ENCODE measurements at places on chromosomes 16 and 17.
A peak's percentile ranks its signal among the peaks of the same experiment; 100 is the strongest.

DNA sequence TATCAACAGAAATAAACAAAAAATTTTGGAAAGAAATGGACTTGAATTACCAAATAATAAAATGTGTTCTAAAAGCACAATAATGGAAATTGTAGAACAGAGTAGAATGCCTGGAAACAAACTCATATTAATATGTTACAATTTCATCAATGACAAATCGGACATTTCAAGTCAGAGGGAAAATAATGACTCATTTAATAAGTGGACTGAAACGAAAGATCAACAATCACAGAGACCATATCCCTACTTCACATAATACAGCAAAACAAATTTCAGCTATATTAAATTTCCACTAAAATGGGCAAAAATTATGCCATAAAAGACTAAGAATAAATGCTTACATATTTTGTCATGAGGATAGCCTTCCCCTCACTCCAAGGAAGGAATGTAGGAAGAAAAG, 25.7 kb downstream of the CDYL2 start:
- no peaks in the 10 kb centered on the region for H3K4me1 ChIP-seq
- no peak overlapping the region for H3K27ac ChIP-seq
- peaks cover 10% of the 10 kb centered on the region for H3K36me3 ChIP-seq

- no peaks in the 10 kb centered on the region for H3K4me1 ChIP-seq
- H3K27me3 ChIP-seq = no peaks in the 10 kb centered on the region
These were observed 158.9 kb downstream of the PCTP start for GRCh38 chr17:55909776-55910175.

DNA sequence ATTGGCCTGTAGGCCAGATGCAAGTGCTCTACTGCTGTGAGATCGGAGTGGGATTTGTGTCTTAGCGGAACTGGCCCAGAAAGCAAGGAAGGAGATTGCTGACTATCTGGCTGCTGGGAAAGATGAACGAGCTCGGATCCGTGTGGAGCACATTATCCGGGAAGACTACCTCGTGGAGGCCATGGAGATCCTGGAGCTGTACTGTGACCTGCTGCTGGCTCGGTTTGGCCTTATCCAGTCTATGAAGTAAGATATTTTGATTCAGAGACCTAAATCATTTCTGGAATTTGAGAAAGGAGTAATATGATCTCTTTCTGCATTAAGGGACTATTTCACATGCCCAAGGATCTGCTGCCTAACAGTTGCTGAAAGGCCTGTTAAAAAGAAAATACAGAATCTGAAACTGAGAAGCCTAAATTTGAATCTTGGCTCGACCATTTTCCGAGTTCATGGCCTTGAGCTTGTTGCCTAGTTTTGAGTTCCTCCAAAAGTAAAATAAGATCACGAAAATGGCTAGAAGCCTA, 21.1 kb downstream of the IST1 start:
- H3K36me3 ChIP-seq = peaks cover 26% of the 10 kb centered on the region
- no peak for DNase-seq
- no peak overlapping the region for H3K27ac ChIP-seq
- H3K4me1 ChIP-seq = peaks cover 43% of the 10 kb centered on the region
- H3K4me3 ChIP-seq = no peak overlapping the region

DNA sequence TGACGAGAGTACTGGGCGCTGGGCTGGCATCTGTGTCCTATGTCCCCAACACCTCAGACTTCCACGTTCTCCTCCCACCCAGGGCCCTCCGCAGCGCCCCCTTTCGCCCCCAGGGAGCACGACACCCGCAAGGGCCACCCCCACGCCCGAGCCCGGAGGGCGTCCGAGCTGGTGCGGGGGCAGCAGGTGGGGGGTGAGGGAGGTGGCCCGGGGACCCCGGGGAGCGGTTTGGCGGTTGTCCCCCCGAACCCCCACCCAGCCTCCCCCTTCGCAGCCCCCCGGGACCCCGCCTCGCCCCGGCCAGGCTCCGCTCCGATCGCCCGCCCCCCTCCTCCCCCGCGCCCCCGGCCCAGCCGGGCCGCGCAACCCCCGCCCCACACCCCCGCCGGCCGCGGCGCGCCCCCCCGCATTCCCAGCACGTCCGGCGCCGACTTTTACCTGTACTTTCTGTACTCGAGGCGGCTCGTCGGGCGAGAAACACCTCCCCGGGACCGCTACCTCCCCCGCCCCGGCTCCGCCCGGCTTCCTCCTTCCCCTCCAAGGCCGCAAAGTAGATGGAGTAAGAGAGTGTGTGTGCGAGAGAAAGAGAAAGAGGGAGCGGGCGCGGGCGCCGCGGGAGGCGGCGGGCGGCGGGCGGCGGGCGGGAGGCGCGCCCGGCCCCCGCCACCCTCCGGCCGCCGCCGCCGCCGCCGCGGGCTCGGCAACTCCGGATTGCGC, 901 bp downstream of the CDYL2 start:
- peak; percentile 59 for DNase-seq
- H3K27me3 ChIP-seq = no peaks in the 10 kb centered on the region
- H3K4me3 ChIP-seq = peak overlapping the region; percentile 97
- H3K36me3 ChIP-seq = peaks cover 6% of the 10 kb centered on the region
- no peak overlapping the region for H3K27ac ChIP-seq

GRCh38 chr16:578870-579405, 9.2 kb downstream of the PIGQ start:
- no peak overlapping the region for H3K4me3 ChIP-seq
- no peak overlapping the region for H3K27ac ChIP-seq
- DNase-seq = peak; percentile 81

DNA sequence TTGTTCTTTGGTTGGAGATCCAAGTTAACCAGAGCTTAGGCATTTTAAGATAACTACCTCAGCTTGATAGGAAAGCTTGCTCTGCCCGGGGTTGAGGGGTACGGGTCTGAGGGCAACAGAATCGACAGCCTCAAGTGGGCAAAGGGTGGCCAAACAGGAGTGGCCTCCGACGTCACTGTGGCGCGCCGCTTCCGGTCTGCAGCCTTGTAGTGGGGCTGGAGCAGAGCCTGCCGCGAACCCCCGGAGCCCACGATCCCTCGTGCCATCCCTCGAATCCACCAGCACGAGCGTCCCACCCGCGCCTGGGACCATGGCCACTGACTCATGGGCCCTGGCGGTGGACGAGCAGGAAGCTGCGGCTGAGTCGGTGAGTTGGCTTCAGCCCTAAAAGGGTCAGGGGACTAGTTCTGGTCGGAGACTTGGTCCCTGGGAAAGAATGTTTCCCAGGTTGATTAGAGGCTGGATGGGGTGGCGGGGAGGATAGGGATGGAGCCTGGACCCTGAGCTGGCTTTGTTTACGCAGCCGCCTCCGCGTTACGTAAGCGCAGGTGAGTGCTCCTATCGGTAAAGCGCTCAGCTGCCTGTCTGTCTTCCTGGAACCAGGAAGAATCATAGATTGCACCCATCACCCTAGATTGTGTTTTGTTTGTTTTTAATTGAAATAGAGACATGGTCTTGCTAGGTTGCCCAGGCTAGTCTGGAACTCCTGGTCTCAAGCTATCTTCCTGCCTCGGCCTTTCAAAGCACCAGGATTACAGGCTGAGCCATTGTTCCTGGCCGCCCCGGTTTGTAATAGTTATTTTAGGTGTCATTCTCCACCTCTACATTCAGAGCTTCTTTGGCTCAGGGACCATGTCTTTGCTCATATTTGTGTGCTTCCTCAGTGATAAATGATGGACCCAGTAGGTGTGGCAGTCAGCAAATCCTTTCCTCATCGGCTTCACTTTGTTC, at the start of gene DDX19B:
Gene DDX19B (plus strand): TSS at position 199 of the 951 bp plus-strand sequence. CDS start 112 bp downstream, at position 311.
- peaks cover 43% of the 10 kb centered on the region for H3K4me1 ChIP-seq
- peak within 1 kb of the TSS; percentile 98 for H3K27ac ChIP-seq
- H3K36me3 ChIP-seq = peaks cover 24% of the 10 kb centered on the region
- DNase-seq = peak; percentile 84
- peak within 1 kb of the TSS; percentile 95 for H3K4me3 ChIP-seq
- H3K27me3 ChIP-seq = no peaks in the 10 kb centered on the region

GRCh38 chr17:80254396-80255251, 6.0 kb upstream of the RNF213 start:
- no peaks in the 10 kb centered on the region for H3K27me3 ChIP-seq
- peaks cover 75% of the 10 kb centered on the region for H3K4me1 ChIP-seq
- peak overlapping the region; percentile 78 for H3K4me3 ChIP-seq
- H3K36me3 ChIP-seq = peaks cover 6% of the 10 kb centered on the region

- no peak for DNase-seq
- H3K27me3 ChIP-seq = peaks cover 35% of the 10 kb centered on the region
- H3K36me3 ChIP-seq = peaks cover 1% of the 10 kb centered on the region
- H3K27ac ChIP-seq = no peak overlapping the region
- H3K4me1 ChIP-seq = peaks cover 46% of the 10 kb centered on the region
These were observed 3.1 kb downstream of the NETO2 start for GRCh38 chr16:47140686-47141085.

DNA sequence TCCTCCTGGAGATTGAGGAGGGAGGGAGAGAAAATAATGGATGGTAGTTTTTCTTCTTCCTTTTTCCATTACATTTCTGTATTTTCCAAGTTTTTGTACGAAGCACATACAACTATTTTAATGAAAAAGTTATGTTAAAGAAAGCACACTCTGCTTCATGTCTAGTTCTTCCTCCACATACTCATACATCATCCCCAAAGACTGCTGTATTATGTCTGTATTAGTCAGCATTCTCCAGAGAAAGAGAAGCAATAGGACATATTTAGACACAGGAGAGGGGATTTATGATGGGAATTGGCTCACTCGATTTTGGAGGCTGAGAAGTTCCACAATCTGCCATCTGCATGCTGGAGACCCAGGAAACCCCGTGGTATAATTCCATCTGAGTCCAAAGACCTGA, 10.1 kb upstream of the ACSM2A start:
- H3K27me3 ChIP-seq = no peaks in the 10 kb centered on the region
- H3K36me3 ChIP-seq = no peaks in the 10 kb centered on the region
- H3K27ac ChIP-seq = no peak overlapping the region
- DNase-seq = no peak
- no peaks in the 10 kb centered on the region for H3K4me1 ChIP-seq
- no peak overlapping the region for H3K4me3 ChIP-seq

- no peaks in the 10 kb centered on the region for H3K4me1 ChIP-seq
- no peak overlapping the region for H3K4me3 ChIP-seq
- no peaks in the 10 kb centered on the region for H3K36me3 ChIP-seq
- no peak for DNase-seq
These were observed 6.7 kb downstream of the KRTAP1-5 start for GRCh38 chr17:41020336-41020735.

DNA sequence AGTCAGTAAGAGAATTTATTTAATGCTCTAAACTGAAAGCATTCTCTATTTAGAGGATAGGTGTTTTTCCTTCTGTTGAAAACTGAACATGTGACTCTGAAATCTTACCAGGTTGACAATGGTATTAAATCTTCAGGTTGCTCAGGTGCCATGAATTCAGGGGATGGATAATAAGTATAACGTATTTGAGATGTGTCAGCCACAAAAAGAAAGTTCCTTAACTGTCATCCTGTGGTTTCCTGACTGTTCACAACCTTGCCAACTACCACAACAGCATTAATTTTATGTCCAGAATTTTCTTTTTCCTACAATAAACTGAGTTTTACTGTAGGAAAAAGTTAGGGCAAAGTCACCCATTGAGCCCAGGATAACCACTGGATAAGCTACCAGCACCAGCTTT, 243.3 kb upstream of the PSMD7 start:
- DNase-seq = no peak
- no peak overlapping the region for H3K4me3 ChIP-seq
- peaks cover 1% of the 10 kb centered on the region for H3K36me3 ChIP-seq
- no peaks in the 10 kb centered on the region for H3K4me1 ChIP-seq

DNA sequence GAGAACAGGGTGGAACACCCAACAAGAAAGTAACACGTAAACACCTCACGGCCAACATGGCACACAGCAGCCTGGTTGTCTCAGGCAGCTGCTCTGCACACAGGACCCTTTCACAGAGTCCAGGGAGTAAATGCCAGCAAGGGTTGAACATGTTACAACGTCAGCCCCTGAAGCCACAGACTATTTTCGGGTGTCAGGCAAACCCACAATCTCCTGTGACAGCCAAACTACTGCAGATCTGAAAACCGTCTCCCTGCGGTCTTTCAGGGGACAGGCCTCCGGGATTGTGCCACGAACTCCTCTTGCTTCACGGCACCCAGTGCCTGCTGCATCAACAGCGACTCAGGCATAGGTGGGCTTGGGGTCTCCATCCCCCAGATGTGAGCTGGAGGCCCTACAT, 127.7 kb downstream of the XYLT1 start:
- peak; percentile 41 for DNase-seq
- H3K36me3 ChIP-seq = no peaks in the 10 kb centered on the region
- peaks cover 82% of the 10 kb centered on the region for H3K4me1 ChIP-seq
- no peaks in the 10 kb centered on the region for H3K27me3 ChIP-seq
- peak overlapping the region; percentile 68 for H3K27ac ChIP-seq
- peak overlapping the region; percentile 73 for H3K4me3 ChIP-seq

DNA sequence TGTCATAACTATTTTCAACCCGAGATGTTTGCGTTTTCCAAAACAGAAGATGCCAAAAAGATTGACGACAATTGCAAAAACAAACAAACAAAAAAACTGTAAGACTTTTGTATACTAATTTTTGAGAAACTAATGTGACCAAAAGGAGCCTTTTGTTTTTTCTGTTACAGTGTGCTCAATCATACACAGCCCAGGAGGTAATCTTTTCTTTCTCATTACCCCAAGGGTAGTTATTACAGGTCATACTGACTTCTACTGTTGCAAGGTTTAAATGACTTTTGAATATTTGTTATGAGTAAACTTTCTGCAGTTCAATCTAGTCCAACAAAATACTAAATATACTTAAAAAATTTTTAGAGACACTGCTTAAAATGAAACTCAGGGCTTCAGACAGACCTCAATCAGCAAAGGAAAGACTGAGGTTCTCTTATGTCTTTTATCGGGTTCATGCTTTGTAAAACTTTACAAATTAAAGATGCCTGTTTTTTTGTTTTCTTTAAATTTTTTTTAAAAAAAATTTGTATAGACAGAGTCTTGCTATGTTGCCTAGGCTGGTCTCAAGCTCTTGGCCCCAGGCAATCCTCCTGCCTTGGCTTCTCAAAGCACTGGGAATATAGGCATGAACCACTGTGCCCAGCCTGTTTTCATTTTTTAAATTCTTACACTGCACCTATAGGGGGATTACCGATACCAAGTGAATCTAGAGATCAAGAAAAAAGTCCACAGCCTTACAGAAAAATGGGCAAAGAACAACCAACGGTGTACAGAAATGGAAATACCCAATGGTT, 47.6 kb downstream of the SPOP start:
- peak overlapping the region; percentile 28 for H3K4me3 ChIP-seq
- DNase-seq = no peak
- H3K36me3 ChIP-seq = no peaks in the 10 kb centered on the region
- no peaks in the 10 kb centered on the region for H3K27me3 ChIP-seq
- H3K27ac ChIP-seq = peak overlapping the region; percentile 47

DNA sequence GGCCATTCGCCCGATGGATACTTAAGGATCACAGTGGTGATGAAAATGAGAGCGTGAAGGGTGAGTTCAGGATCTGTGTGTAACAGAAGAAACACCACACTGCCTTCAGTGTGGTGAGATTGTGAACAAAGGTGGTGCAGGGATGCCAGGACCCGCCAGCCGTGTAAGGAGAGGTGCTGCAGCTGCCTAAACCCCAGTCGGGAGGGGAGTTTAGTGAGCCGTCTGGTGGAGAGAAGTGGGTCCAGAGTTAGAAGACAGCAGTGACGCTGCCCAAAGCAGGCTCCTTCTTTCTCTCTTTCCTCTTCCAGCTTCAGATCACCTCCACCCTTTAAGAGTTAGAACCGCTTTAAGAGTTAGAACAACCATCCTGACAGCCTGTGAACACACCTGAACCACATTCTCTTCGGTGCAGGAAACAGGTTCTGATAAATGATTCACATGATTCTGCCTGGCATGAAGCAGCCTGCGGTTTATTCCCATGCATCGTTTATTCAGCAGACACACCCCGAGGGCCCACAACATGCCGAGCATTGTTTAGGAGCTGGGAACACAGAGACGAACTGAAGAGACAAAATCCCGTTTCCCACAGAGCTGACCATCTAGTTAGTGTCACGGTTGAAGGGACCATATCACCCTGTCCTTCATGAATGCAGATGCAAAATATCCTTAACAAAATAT, 84.0 kb upstream of the DNAH17 start:
- H3K27me3 ChIP-seq = no peaks in the 10 kb centered on the region
- DNase-seq = no peak
- H3K27ac ChIP-seq = no peak overlapping the region
- H3K4me3 ChIP-seq = no peak overlapping the region
- peaks cover 1% of the 10 kb centered on the region for H3K36me3 ChIP-seq
- peaks cover 12% of the 10 kb centered on the region for H3K4me1 ChIP-seq

Measured in activated T-cell treated with anti-CD3 and anti-CD28 coated beads, Interleukin-2, amount 50 U/mL, for 72 hours (primary cell).